Aorta (tissue), 5 donors: ENCODE measurements at places on chromosomes 16 and 17.

DNA sequence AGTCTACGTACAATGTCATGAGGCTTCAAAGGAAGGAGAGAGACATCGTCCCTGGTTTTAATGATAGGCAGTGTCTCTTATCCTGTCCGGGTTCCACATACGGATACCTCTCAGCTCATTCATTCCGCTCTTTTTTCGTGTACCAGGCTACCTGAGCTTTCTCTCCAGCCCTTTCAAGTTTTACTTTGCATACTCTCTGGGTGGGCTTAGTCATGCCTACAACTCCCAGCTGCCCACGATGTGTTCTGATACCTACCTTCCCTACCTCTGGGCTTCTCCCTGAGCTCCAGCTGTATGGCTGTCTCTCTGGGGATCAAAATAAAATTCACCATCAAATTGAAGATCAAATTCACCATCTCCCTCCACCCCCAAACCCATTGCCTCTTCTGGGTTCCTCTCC is 354.0 kb upstream of the EEF2KMT start:
- H3K27me3 ChIP-seq, result no peaks in the 10 kb centered on the region
- DNase-seq, result no peak
- H3K4me3 ChIP-seq, result no peak overlapping the region
- no peaks in the 10 kb centered on the region for H3K4me1 ChIP-seq
- no peak overlapping the region for H3K27ac ChIP-seq
- no peaks in the 10 kb centered on the region for H3K36me3 ChIP-seq

- peak; percentile 55 for DNase-seq
- no peaks in the 10 kb centered on the region for H3K4me1 ChIP-seq
- H3K27me3 ChIP-seq, result no peaks in the 10 kb centered on the region
- no peaks in the 10 kb centered on the region for H3K36me3 ChIP-seq
- H3K27ac ChIP-seq, result no peak overlapping the region
These were observed 24.4 kb upstream of the GPT2 start for GRCh38 chr16:46859719-46860152.

DNA sequence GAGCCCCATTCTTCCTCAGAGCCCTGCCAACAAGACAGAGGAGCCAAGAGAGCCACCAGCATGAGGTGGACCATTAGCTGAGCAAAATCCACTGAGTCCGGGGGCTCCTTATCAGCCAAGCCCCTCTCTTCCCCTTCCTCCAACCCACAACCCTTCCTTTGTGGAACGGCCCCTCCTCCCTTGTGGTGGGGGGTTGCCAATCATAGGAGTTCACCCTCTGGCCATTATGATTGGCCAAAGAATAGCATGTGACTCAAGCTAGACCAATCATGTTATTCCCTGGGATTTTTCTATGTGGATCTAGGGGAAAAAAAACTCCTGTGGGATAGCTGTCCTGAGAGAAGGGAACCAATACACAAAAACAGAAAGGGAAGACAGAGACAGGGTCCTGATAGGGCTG is 120.5 kb downstream of the C16orf95 start:
- no peaks in the 10 kb centered on the region for H3K4me1 ChIP-seq
- no peak for DNase-seq
- H3K27me3 ChIP-seq, result no peaks in the 10 kb centered on the region
- no peaks in the 10 kb centered on the region for H3K36me3 ChIP-seq
- no peak overlapping the region for H3K27ac ChIP-seq

DNA sequence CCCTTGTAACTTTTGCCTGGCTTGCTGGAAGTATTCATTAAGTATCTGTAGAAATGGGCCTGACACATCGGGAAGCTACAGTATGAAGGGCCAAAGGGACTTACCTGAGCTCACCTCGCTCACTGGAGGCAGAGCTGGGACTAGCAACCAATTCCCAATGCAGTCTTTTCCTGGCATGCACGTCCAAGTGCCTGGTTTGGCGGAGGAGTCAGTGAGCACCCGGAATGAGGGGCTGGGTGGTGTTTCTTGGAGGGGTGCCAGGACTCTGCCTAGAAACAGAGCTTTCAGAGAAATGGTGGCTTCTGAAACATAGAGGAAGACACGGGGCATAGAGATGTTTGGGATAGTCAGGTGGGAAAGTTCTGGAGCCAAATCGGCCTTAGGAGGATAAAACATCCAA is 18.4 kb upstream of the GPRC5C start:
- DNase-seq, result no peak
- H3K4me1 ChIP-seq, result no peaks in the 10 kb centered on the region
- H3K4me3 ChIP-seq, result no peak overlapping the region
- H3K27me3 ChIP-seq, result no peaks in the 10 kb centered on the region

GRCh38 chr16:30375864-30376263 is 1.3 kb downstream of the MYL11 start:
- H3K36me3 ChIP-seq, result no peaks in the 10 kb centered on the region
- no peak overlapping the region for H3K4me3 ChIP-seq
- H3K27ac ChIP-seq, result no peak overlapping the region
- no peaks in the 10 kb centered on the region for H3K4me1 ChIP-seq
- H3K27me3 ChIP-seq, result no peaks in the 10 kb centered on the region
- no peak for DNase-seq

DNA sequence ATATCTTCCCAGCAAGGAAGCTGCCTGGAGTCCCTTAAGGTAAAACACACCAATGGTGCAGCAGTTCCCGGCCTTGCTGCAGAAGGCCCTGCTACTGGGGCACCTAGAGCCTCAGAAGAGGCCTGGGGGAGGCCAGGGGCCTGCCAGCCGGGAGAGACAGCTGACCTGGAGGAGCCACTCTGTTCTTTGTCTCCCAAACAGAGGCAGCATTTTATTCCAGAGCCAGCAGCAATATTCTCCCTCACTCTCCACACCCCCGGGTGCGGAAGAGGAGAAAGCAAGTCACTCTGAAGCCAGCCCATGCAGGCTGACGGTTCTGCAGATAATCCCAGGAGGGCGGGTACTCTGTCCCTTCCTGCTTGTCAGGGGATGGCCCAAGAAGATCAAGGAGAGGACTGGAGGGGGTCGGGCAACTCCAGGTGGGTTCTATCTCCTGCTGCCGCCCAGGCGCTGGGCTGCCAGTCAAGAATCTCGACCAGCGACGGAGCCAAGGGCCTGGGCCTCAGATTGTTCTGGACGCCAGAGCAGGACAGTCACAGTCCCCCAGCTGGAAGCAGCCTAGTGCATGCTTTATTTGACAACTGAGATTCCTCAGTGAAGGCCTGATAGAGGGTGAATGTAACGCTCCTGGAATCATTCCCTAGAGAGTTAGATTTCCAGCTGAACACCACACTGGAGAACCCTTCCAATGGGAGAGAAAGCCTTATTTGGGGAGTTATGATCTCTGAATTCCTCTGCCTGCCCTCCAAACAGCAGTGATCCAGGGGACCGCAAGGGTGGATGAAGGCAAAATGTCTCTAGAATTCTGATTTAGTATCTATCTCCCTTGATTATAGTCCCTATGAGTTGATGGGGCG is 1.1 kb upstream of the KIFC3 start:
- H3K4me3 ChIP-seq, result no peak overlapping the region
- no peaks in the 10 kb centered on the region for H3K27me3 ChIP-seq
- no peaks in the 10 kb centered on the region for H3K4me1 ChIP-seq
- H3K36me3 ChIP-seq, result no peaks in the 10 kb centered on the region
- H3K27ac ChIP-seq, result no peak overlapping the region

DNA sequence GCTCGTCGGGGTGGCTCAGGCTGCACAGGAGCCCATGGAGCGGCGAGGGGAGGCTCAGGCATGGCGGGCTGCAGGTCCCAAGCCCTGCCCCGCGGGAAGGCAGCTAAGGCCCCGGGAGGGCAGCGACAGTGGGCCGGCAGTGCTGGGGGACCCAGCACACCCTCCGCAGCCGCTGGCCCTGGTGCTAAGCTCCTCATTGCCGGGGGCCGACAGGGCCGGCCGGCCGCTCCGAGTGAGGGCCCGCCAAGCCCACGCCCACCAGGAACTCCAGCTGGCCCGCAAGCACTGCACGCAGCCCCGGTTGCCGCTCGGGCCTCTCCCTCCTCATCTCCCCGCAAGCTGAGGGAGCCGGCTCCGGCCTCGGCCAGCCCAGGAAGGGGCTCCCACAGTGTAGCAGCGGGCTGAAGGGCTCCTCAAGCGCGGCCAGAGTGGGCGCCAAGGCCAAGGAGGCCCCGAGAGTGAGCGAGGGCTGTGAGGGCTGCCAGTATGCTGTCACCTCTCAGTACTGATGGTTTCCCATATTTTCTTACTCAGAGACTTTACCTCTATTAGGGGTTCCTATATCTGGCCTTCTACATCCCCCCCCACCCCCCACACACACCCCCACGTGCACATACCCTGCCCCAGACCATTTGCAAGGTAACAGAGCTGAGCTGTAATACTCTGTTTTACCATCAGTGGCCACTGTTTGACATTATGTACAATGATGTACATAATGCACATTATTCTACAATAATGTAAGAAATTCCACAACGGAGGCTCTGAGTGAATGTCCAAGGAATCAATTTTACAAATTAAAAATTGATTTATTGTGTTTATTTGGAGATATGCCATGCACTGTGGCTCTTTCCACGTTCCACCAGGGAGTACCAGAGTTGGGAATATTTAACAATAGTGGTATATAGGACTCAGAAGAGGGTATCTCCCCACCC is 3.7 kb upstream of the VAT1L start:
- no peaks in the 10 kb centered on the region for H3K27me3 ChIP-seq
- no peak overlapping the region for H3K4me3 ChIP-seq
- H3K36me3 ChIP-seq, result no peaks in the 10 kb centered on the region
- no peak overlapping the region for H3K27ac ChIP-seq
- no peak for DNase-seq

DNA sequence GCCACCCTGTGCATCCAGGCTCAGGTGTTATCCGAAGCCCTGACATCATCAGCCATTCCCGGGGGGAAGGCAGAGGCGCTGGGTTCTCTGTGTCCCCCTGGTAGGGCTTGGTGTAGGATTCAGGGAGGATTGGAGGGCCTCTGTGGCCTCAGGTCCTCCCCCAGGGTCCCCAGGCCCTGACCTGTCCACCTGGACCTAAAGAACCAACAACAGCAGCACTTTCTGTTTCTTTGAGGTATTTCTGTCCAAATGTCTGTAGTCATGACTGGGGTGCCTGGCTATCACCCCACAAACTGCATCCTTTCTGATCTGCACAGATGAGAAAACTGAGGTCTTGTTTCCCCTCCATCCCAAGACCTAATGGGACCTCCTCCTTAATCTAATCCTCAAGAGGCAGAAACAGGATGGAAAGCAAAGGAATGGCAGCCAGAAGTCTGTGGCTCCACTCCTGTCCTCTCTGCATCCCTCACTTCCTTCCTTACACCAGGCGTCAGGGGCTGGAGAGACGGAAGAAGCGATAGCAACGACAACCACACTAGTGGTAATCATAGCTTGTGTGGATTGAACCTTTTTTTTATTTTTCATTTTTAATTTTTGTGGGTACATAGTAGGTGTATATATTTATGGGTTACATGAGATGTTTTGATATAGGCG is 11.8 kb downstream of the NLRC5 start:
- no peak for DNase-seq
- no peaks in the 10 kb centered on the region for H3K4me1 ChIP-seq
- no peaks in the 10 kb centered on the region for H3K36me3 ChIP-seq
- no peak overlapping the region for H3K27ac ChIP-seq
- no peaks in the 10 kb centered on the region for H3K27me3 ChIP-seq

DNA sequence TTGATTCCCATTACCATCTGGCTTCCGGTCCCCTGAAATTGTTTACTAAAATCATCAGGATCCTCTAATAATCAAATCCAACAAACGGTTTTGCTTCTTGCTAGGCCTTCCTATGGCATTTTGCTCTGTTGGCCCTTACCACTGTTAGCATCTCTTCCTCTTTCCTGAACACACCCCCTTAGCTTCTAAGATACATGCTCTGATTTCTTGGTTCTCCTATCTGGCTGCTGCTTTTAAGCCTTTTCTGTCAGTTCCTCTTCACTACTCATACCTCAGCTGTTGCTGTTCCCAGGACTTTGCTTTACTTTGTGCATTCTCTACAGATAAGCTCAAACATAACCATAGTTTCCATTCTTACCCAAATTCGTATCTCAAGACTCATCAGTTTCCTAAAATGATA is 11.4 kb downstream of the CAPNS2 start:
- no peaks in the 10 kb centered on the region for H3K4me1 ChIP-seq
- H3K36me3 ChIP-seq, result no peaks in the 10 kb centered on the region
- no peak for DNase-seq
- no peak overlapping the region for H3K4me3 ChIP-seq

- peaks cover 3% of the 10 kb centered on the region for H3K4me1 ChIP-seq
- H3K27ac ChIP-seq, result no peak overlapping the region
- H3K4me3 ChIP-seq, result no peak overlapping the region
- no peaks in the 10 kb centered on the region for H3K27me3 ChIP-seq
These were observed 7.4 kb downstream of the GNAO1 start for GRCh38 chr16:56198755-56199114.

DNA sequence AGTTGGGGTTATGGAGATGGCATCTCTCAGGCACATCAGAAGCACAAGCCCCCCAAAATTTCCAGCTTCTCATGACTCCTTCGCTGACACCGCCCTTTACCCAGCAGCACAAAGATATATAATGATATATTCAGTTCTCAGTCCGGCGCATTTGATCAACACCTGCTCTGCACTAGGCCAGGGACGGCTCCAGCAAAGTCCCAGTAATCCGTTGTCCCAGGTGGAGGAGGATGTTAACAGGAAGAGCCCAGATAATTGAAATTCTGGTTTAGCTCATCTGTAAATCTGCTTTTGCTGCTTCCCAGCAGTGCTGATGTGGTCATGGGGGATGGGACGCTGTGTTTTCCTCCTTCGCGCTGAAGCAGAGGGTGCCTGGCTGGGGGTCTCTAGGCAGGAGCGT is 131.5 kb downstream of the OR1D5 start:
- no peak for DNase-seq
- H3K27me3 ChIP-seq, result no peaks in the 10 kb centered on the region
- no peaks in the 10 kb centered on the region for H3K4me1 ChIP-seq

GRCh38 chr17:45942284-45942683 is 47.9 kb downstream of the MAPT start:
- peak; percentile 87 for DNase-seq
- no peaks in the 10 kb centered on the region for H3K4me1 ChIP-seq
- no peak overlapping the region for H3K27ac ChIP-seq
- H3K36me3 ChIP-seq, result no peaks in the 10 kb centered on the region
- H3K4me3 ChIP-seq, result no peak overlapping the region

DNA sequence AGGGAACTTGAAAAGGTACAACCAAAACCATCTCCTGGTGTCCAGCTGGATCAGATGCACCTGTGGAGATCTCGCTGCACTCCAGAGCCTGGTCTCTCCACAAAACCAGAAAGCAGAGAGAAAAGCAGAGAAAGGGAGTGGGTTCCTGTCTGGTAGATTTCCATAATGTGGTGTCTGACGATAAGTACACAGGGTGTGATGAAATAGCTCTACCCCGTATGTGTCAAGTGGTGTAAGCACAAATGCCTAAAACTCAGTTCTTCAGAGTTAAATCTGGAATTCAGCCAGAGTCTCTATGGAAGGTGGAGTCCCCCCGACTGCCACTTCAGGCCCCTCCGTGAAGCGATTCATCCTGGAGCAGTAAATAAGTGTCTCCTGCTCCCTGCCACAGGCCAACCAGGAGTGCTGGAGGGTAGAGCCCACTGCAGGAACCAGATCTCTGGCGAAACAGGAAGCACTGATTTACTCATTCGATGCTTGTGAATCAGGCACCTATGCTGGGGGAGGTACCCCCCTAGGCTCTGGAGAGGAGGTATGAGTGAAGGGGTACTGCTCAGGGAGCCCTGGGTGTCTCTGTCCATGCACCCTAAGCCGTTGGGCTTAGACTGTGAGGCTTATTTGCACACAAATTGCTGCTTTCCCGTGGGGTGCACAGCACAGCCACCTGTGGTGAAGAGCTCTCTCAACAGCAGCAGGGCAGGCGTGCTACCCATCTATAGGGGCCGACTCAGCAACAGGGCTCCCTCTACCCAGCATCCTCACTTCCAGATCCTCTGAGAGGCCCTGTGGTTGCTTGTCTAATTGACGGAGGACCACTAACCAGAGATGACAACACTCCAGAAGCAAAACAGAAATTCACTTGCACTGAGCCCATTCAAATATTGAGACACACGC is 97.1 kb upstream of the MYOCD start:
- peaks cover 14% of the 10 kb centered on the region for H3K4me1 ChIP-seq
- no peak for DNase-seq
- H3K36me3 ChIP-seq, result no peaks in the 10 kb centered on the region
- H3K27ac ChIP-seq, result peak overlapping the region; percentile 57
- no peaks in the 10 kb centered on the region for H3K27me3 ChIP-seq
